Activated T-cell treated with anti-CD3 and anti-CD28 coated beads for 48 hours (primary cell): ENCODE measurements at places on chromosomes 12 and 14.

- no peak for DNase-seq
Measured at GRCh38 chr12:131312793-131313545, 359.3 kb downstream of the ADGRD1 start.

GRCh38 chr12:68912916-68913315 lies 20.1 kb downstream of the CPM start:
- no peak for DNase-seq

- no peak for DNase-seq
Measured at GRCh38 chr12:102800565-102800964, 116.5 kb downstream of the PAH start.

DNA sequence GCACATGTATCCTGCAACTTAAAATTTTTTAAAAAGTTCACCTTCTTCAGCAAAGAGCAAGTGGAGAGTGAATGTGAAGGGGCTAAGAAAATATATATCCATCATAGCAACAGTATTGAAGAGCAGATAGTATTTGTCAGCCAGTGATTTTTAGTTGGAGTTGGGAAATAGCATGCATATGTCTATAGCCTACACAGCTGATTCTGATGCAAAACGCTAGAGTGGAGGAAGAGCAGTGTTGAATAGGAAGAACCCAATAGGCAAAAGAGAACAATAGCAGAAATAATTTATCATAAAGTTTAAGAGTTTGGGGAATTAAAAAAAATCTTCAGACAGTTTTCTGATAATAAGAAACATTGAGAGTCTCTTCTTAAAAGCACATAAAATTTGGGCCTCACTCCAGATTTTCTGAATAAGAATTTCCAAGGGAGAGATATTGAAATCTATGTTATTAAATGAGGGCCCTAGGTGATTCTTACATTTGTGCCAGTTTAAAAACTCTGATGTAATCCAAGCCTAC lies 12.0 kb downstream of the PDE6H start:
- no peak for DNase-seq

DNA sequence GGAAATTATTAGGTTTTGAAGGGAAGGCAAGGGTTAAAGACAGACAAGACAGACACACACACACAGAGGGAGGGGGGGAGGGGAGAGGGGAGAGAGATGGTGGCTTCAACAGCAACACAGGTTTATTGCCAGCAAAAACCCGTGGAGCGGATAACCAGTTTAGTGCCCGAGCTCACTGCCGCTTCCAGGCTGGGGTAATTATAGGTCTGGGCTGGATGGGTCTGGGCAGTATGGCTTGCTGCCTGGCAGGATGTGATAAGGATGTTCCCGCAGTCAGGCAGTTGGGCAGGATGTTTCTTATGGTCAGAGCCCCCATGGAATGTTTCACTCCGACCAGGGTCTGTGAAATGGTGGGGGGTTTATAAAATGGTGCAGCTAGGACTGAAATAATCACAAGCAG lies 4.4 kb upstream of the TDRD9 start:
- DNase-seq = no peak

- DNase-seq = no peak
Measured at GRCh38 chr14:103317251-103317650, 16.8 kb upstream of the EIF5 start.

- DNase-seq = no peak
Measured at GRCh38 chr12:154058-154457, 59.9 kb downstream of the SLC6A12 start.

GRCh38 chr12:114408886-114409851 lies 3.2 kb upstream of the TBX5 start:
- DNase-seq = no peak

- DNase-seq = no peak
Measured at GRCh38 chr12:94202245-94203180, 54.1 kb downstream of the PLXNC1 start.

GRCh38 chr14:57866199-57866705 lies 360 bp upstream of the SLC35F4 start:
- no peak for DNase-seq

DNA sequence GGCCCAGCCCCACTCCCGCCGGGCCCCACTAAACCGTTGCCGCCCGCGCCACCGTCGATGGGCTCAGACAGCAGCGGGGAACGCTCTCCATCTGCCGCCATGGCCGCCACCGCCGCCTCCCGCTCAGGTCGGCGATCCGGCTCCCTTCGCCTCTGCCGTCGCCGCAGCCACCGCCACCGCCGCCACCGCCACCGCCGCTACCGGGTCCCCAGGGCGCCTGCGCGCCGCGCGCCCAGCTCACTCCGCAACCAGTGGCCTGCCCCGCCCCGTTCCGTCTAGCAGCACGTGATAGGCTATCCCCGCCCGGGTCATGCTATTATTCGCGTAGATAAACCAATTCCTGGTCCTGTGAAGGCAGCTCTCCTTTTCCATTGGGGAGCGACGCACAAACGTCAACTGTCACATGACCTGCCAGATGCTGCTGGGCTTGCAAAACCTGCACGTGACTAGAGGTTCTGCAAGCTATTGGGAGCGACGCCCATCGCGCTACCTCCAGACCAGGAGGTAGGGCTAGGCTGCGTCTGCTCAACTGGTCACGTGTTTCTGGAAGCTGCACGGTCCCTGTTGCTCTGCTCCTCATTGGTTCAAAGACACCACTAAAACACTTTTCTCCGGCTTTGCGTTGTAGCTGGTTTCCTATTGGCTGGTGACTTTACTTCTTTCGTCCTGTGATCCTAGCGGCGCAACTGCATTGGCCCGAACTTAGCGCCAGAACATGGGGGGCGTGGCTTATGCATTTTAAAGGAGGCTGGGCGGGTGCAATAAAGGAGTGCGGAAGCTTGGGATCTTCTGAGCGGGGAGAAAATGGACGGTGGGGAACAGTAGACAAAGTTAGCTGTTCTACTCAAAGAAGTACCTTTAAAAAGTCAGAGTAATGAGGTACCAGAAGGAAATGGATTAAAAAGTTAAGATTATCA lies at the start of gene PIP4P1:
Gene PIP4P1 (minus strand): TSS at position 210 of the 917 bp plus-strand sequence. CDS start 109 bp downstream, at position 101.
- peak; percentile 96 for DNase-seq

- no peak for DNase-seq
Measured at GRCh38 chr12:47020211-47020821, 59.1 kb upstream of the PCED1B start.

- no peak for DNase-seq
Measured at GRCh38 chr12:115791331-115791730, 486.2 kb downstream of the MED13L start.

DNA sequence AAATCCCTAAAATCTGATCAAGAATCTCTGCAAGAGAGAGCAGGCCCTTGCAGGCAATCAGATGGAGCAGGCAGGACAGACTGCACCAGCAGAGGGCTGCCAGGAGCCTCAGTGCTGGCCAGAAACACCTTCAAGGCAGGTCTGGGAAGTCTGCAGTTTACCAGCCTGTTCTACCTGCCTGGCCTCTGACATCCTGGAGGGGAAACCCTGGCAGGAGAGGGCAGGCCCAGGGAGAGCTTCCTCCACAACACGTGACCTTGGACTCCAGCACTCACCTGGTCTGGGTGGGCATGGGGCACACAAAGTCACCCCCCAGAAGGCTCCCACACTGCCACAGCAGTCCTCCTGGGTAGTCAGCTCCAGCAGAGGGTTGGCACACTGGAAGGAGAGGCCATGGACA lies 56.0 kb downstream of the ISCA2 start:
- no peak for DNase-seq

DNA sequence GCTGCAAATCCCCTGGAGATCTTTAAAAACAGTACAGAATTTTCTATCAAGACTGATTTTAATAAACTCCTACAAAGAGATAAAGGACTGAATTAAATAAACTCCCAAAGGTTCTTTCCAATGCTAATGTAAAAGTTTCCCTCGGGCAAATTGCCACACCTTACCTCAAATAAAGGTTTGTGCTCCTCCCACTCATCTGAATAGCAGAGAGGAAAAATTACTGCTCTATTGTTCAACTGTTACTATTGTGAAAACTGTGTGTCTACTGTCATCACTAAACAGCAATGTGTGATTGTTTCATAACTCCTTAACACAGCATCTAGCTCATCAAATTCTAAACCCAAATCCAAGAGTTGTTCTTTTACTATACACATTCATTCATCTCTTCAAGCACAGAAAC lies 3.2 kb downstream of the SPTLC2 start:
- DNase-seq = no peak

DNA sequence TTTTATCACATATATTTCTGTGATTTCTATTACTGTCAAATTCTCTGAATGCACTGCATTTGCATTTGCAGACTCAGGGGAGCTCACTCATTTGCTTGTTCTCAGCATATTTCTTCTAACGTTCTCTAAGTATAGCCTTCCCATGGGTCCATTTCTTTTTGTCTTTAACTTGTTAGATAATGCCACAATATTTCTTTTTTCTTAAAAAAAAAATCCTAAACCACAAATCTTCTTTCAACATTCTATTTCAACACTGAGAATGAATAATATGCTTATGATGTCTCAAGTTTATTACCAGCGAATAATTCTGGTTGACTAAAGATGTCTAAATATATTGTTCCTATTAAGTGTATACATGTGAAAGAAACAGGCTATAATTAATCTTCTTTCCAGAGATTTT lies 200.2 kb downstream of the ANO6 start:
- DNase-seq = no peak

GRCh38 chr12:130186651-130187268 lies 24.5 kb downstream of the FZD10 start:
- no peak for DNase-seq

GRCh38 chr12:7188562-7189397 lies 706 bp upstream of the PEX5 start:
- peak; percentile 65 for DNase-seq

DNA sequence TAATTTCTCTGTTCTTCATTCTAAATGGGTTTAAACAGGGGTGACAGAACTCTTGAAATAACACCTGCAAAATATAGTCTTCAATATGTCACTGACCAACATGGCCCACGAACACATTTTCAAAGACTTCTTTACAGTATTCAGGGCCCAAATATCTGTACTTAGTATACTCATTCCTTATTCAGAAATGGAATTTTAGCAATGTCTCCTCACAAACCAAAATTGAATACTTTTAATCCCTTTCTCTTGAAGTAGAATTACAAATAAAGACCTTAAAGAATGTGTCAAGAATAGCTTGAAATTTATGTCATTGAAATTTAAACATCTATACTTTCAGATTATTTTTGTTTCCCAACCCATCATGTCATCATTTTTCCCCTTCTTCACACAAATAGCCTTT lies 263.1 kb downstream of the LRIG3 start:
- DNase-seq = no peak

DNA sequence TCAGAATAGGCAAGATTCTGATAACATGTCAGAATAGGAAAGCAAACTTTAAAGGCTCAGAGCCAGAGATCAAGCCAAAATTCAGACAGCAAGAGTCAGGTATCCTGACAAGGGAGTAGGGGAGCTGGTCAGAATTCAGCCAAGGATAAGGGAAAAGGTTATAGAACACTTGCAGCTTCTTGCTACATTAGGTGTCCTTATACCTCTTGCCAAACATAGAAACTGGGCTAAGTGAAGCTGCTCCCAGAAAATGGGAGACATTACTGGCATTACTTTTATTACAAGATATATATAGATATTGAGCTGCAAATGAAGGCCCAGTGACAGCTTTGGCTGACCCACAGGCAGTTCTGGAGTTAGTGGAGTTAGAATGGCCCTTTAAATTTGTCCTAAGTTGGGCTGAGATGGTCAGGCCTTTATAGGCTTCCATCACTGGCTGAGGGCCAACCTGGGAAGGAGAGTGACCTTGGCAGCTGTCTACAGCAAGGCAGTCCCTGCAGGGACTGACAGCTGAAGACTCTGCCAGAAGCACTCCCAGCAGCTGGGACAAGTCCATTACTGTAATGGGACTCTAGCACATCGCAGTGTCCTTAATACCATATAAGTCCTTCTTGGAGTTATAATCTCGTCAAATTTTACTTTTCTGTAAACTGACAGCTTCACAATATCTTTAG lies 83.0 kb downstream of the LRRC9 start:
- DNase-seq = no peak

- DNase-seq = no peak
Measured at GRCh38 chr12:114450515-114451300, 44.8 kb upstream of the TBX5 start.

- no peak for DNase-seq
Measured at GRCh38 chr14:93114068-93114710, 1.5 kb downstream of the ITPK1 start.
